Stimulated activated CD4-positive, alpha-beta T cell treated with anti-CD3 and anti-CD28 coated beads, Interleukin-15, amount 100 ng/mL, for 1 hour (primary cell): ENCODE measurements at places on chromosomes 1 and 21.

DNA sequence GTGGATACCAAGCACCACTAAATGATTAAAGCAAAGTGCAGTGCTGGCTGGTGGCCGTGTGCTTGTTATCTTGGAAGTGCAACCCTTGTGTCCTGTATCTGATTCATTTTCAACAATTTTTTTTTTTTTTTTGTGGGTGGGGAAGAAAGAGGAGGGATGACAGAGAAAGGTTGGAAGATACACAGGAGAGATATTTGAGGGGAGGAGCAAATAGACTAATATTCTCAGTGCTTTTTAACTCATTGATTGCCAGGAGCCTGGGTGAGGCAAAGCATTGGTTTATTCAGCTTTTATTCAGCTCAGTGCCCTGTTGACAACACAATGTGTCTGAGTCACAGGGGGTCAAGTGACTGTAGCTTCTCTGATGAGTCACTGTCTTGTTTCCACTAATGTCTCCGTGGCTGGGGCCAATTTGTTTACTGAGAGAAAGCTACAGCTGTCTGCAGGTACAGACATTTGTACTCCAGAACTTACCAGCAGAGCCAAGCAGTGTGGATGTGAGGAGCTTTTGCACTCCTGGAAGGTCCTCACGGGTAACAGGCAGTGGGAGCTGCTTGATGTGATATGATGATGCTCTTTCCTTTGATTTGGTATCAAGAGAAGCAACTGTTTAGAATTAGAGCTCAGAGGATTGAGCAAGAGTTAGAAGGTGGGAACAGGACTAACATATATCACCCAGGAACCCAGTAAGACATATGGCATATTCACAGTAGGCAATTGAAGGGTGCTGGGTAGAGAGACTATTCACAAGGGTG lies 23.6 kb upstream of the DNM3 start:
- DNase-seq: no peak

DNA sequence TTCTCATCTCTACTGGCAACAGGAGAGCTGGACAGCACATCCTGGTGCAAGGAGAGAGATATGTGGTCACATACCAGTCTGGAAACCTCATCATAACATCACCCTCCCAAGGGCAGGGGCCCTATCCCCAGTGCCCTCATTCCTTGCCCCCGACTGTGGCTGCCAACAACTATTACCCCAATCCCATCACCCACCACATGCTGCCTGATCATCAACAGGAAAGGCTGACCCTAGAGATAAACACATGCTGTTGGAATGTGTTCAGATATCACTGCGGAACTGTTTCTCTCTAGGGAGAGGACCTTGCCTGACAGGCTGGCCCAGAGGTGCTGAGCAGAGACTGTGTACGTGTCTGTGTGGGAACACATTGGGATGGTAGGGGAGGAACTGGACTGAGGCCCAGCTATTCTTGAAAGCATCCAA lies 4.5 kb upstream of the INKA2 start:
- DNase-seq: no peak

DNA sequence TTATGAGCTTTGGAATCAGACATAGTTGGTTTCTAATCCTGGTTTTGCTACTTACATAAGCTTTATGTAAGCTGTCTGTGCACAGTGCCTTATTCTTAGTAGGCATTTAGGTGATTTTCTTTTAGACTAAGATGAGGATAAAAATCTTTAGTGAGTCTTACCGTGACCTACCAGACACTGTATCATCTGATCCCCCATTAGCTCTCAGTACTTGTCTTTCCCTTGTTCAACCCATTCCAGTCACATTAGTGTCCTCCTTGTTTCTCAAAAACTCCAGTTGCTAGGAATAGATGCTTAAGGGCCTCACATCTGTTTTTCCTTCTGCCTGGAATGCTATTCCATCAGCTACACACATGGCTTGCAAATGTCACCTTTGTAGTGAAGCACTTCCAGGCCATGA lies 18.8 kb downstream of the PPP1R12B start:
- DNase-seq: no peak

GRCh38 chr1:5896706-5897660 lies 95.2 kb downstream of the NPHP4 start:
- DNase-seq: no peak

DNA sequence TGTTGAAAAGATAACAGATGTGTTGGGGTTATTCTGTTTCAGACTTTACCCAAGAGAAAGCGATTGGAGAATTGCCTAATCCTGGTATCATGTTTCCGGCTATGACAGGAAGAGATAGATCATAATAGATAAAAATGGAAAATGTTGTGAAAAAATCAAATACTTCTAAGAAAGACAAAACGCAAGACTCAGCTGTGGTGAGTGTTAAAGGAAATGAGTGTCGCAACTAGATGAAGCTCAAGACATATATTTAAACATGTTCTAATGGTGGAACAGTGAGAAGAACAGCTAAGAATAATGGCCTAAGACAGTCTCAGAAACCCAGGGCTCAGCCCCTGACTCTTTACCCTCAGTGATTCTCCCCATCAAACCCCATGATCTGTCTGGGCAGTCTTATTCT lies 426.7 kb upstream of the RUNX1 start:
- no peak for DNase-seq

- DNase-seq: no peak
These were observed 57.1 kb downstream of the TMEM53 start for GRCh38 chr1:44616991-44617702.

GRCh38 chr1:6185635-6186382 lies 5.7 kb upstream of the CHD5 start:
- no peak for DNase-seq

DNA sequence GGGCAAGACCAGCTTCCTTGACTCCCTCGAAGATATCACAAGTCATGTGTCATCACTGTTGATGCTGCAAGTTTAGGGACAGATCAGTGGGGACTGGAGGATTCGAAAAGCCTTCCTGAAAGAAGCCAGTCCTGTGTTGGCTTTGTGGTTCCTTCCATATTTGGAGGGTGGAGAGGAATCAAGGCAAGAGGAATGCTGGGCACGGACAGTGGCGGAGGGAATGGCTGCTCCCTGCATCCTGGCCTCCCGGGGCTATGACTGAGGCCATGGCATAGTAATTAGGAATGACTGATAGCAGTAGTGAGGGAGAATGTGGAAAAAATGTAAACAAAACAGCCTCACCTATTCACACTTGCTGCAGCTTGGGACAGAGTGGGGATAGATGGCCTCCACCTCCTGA lies 36.4 kb downstream of the VANGL1 start:
- DNase-seq: no peak

GRCh38 chr1:34685225-34685624 lies 69.6 kb upstream of the GJB5 start:
- no peak for DNase-seq

GRCh38 chr1:27519331-27520258 lies 29.6 kb upstream of the WASF2 start:
- no peak for DNase-seq

GRCh38 chr1:155171836-155172731 lies 1.0 kb downstream of the KRTCAP2 start:
- DNase-seq: no peak

- no peak for DNase-seq
These were observed 37.1 kb downstream of the TMED5 start for GRCh38 chr1:93143136-93143535.

GRCh38 chr1:177586429-177586828 lies 383.4 kb downstream of the SEC16B start:
- DNase-seq: no peak

DNA sequence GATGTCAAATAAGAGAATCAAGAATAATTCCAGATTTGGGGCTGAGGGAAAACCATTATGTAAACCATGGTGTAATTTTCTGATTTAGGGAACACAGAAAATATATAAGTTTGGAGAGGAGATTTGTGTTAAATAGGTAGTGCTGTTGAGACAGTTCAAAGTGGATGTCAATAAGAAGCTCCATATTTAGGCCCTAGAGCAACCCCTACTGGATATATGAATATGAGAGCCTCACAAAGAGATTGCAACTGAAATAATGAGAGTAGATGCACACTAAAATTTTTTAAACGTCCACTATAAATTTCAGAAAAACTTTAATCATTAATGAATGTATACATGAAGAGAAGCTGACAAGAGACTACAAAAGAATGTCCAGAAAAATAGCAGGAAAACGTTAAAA lies 1447.8 kb upstream of the PRMT6 start:
- DNase-seq: no peak

- no peak for DNase-seq
These were observed 7.0 kb upstream of the KCNE1 start for GRCh38 chr21:34519016-34519415.

DNA sequence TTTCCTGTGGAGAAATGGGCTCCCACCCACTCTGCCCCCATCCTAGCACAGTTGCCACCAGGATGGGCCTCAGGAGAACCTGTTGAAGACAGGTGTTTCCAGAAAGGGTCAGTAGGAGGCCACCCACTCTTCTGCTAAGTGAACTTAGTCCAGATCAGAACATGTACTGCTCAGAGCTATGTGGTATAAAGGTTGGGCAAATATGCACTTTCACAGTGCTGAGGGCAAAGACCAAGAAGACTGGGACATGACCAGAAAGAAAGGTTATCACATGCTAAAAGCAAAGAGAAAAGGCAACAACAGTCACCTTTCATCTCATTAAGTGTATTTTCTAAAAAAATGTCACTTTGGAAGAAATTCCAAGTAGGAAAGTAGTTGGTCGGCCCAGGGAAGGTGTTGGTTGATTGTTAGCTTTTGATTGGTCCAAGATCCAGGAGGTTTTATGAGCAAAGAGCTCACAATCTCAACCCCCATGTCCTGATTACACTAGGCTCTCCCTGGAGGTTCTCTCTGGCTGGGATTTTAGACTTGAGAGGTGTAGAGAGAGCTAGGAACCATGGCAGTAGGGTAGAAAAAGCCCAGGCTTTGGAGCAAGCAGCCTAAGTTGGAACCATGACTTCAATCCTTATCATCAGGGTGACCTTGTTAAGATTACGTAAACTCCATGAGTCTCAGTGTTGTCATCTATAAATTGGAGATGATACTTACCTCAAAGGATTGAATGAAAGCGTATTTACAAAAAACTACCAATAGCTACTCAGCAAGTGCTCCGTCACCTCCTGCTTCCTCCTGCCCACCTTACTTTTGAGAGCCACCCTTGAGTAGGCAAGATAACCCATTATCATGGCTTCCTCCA lies 102.6 kb downstream of the GLUL start:
- no peak for DNase-seq
